Colonic mucosa (tissue), 4 donors: ENCODE measurements at places on chromosomes 3 and 15.

- DNase-seq: no peak
Observed at GRCh38 chr3:38133209-38133556, 3.7 kb downstream of the ACAA1 start.

- no peak for DNase-seq
Observed at GRCh38 chr15:94503293-94503692, 271.9 kb downstream of the MCTP2 start.

DNA sequence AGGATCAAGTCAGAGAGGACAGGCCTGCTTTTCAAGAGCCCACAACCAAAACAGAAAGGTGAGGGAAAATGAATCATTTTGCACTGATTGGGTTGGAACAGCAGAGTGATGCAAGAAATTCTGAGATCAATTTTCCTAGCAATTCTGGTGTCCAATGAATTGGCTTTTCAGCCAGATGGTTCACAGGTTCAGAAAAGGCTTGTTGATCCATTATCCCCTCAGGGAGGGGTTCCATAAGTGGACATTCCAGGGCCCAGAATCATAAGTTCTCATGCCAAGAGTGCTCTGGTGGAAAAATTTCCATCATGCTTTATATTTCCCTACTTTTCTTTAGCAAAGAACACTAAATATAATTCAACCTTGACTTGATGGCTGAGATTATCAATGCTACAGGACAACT, 16.2 kb downstream of the RBP2 start:
- DNase-seq: no peak

DNA sequence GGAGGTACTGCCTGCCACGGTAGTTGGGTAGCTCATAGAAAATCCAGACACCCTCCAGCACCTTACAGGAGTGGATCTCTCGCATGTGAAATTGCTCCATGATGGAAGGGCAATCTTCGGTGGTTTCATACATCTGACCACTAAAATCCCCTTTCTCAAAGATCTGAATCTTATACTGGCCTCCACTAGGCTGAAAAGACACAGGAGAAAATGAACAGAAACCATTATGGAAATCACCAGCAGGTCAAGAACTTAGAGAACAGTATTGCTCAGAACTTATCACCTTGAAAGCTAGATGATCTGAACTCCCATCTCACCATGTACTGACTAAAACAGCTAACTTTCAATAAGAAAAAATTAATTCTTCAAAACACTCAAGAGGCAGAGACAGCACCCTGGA, 5.4 kb downstream of the CRYGS start:
- DNase-seq: no peak

GRCh38 chr3:142943349-142943748, 20.1 kb downstream of the PAQR9 start:
- no peak for DNase-seq
